PC-3 (cell line): ENCODE measurements at places on chromosomes 2 and 18. TPM values are rescaled to one million over a fixed set of nuclear protein-coding genes. Genes with fewer than 3 reads are reported as not detected.
A peak's percentile ranks its signal among the peaks of the same experiment; 100 is the strongest.

SRD5A2 gene
- 0.07 TPM in 1 of 2 replicates, not detected in the other for total RNA-seq

ATP8B1 gene
- total RNA-seq = 18.4 and 24.8 TPM in 2 replicates

DNA sequence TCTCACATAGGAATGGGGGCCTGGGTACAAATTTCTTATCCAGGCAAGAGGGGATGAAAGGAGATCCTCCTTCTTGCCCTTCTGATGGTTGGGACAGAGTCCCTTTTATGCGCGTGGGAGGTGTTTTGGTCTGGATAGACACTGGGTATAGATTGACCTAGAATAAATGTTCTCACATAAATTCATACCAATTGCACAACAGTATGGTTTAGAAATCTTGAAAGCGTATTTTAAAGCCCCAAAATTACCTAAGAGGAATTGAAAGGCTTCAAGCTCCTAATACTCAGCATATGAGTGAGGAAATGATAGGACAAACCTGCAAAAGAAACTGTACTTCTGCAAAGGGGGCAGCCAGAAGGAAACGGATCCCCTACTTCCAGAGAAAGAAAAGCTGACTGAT, 2.6 kb upstream of the BCL2 start:
- no peak overlapping the region for H3K4me3 ChIP-seq
- no peaks in the 10 kb centered on the region for H3K27me3 ChIP-seq
- H3K36me3 ChIP-seq = no peaks in the 10 kb centered on the region
- no peak for DNase-seq
- H3K27ac ChIP-seq = no peak overlapping the region

GRCh38 chr2:11778923-11779757, 32.7 kb downstream of the LPIN1 start:
- peak; percentile 86 for DNase-seq
- peaks cover 49% of the 10 kb centered on the region for H3K36me3 ChIP-seq
- H3K4me3 ChIP-seq = no peak overlapping the region
- no peak overlapping the region for H3K27ac ChIP-seq

DNA sequence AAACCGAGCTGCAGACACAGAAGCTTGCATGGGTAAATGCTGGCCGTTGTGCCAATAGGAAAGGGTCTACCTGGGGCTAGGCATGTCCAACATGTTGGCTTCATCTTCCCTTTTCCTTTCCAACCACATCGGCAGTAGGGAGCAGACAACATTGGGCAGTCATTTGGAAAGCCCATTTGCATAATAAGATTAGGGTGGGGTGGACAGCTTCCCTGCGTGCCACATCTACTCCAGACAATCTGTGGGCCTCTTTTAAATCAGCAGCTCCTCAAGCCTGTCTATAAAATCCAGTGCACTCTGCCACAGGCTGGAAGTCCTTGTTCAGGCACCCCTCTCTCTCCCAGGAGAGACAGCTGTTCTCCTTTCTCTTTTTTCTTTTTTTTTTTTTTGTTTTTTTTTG, 203.6 kb upstream of the KYNU start:
- no peak overlapping the region for H3K4me3 ChIP-seq
- no peaks in the 10 kb centered on the region for H3K4me1 ChIP-seq
- no peaks in the 10 kb centered on the region for H3K36me3 ChIP-seq
- no peak for DNase-seq

DNA sequence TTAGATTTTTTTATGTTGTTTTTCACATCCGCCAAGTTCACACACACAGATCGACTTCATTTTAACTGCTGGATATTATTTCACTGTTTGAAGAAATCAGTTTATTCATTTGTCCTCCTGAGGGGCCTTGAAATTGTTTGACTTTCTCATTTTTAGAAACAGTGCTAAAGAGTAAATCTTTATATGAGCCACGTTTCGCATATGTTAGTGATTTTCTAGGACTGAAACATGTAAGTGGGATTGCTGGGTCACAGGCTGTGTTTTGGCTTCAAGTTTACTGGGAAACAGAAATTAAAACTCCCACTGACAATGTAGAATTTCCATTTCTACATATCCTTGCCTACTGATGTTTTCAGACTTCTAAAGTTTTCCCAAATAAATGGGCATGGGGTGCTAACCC, 363.8 kb downstream of the NCKAP5 start:
- no peak overlapping the region for H3K4me3 ChIP-seq
- no peak for DNase-seq
- H3K4me1 ChIP-seq = peaks cover 22% of the 10 kb centered on the region

GRCh38 chr18:3966642-3967358, 488.3 kb downstream of the DLGAP1 start:
- no peaks in the 10 kb centered on the region for H3K36me3 ChIP-seq
- no peak overlapping the region for H3K27ac ChIP-seq
- H3K27me3 ChIP-seq = peaks cover 17% of the 10 kb centered on the region; the same call in 1 of the 2 replicates
- no peaks in the 10 kb centered on the region for H3K4me1 ChIP-seq
- H3K4me3 ChIP-seq = no peak overlapping the region

DNA sequence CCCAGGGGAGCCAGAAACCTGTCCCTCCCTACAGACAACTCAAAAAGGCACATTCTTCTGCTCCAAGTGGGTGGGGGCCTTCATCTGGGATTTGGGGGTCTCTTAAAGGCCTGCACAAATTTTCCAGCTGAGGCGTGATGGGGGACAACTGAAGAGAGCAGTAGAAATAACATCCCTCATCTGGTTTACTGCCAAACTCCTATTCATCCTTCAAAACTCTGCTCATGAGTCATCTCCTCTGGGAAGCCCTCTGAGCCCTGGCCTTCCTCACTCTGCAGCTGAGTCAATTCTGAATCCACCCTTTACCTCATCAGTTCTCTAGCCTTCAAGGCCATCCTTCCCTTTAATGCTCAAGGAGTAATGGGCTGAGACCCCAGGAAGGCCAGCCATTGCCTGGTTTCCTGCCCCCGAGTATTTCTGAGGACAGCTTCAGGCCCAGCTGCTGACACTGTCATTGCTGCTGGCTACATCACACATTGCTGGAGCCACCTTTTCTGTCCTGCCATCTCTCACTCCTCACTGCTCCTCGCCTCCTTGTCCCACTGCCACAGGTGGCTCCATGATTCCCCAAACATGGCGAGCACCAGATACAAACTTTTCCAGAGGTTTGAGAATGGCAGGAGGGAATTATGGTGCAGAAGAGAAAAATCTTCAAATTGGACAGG, 32.2 kb upstream of the GLI2 start:
- DNase-seq = peak; percentile 77
- H3K36me3 ChIP-seq = no peaks in the 10 kb centered on the region
- peaks cover 25% of the 10 kb centered on the region for H3K4me1 ChIP-seq

- no peak overlapping the region for H3K4me3 ChIP-seq
- DNase-seq = no peak
- H3K27me3 ChIP-seq = no peaks in the 10 kb centered on the region
Measured at GRCh38 chr2:239296020-239296932, 104.5 kb downstream of the HDAC4 start.

- H3K36me3 ChIP-seq = no peaks in the 10 kb centered on the region
- DNase-seq = peak; percentile 44
- H3K27me3 ChIP-seq = no peaks in the 10 kb centered on the region
- H3K27ac ChIP-seq = peak overlapping the region; percentile 6; the same call in 1 of the 2 replicates
- no peak overlapping the region for H3K4me3 ChIP-seq
Measured at GRCh38 chr2:202944816-202945215, 32.7 kb downstream of the CARF start.

CCL20 gene
- 1.7 and 1.8 TPM in 2 replicates for total RNA-seq
